ENCODE measurements at places on chromosomes 1 and 21. TPM values are rescaled to one million over a fixed set of nuclear protein-coding genes. Genes with fewer than 3 reads are reported as not detected.

GRCh38 chr1:77438236-77438913 is 156.6 kb downstream of the AK5 start:
- DNase-seq, result no peak

Gene PCSK9
- total RNA-seq, result 11.2 TPM

GRCh38 chr1:183814121-183814681 is 9.3 kb downstream of the RGL1 start:
- DNase-seq, result no peak

DNA sequence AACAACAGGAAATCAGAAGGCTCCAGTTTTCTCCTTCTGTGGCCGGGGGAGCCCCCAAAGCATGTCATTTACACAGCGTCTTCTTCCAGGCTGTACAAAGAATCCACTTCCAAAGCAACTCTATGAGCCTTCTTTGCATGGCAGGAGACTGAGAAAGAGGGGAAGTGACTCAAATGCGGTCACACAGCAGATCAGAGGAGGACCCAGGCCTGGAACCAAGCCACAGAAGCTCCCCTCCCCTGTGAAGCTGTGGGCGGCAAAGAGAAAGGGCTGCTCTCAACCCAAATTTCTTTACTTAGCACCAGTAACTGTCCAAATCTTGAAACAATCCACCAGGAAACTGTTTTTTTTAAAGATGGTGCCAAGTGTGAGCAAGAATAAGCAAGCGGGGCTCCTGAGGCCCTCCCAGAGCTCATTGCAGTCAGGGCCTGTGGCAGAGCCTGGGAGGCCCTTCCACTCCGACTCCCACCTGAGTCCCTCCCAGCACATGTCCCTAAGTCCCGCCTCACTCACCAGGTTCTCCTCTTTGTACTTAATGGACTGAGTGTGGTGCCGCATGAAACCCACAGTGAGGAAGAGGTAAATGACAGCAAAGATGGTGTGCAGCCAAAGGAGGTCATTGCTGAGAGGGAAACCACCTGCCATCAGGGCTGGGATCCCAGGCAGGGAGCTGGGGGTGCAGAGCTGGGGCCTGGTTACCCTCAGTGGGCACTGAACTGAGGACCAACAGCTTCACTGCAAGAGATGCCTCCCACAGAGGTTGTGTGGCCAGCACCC is 15.9 kb downstream of the TMEM63A start:
- no peak for DNase-seq

Gene ZNF593OS
- not detected for total RNA-seq

GRCh38 chr1:67159233-67159632 is 7.0 kb upstream of the IL23R start:
- no peak for DNase-seq

- DNase-seq, result no peak
Measured at GRCh38 chr1:83682132-83682531, 316.8 kb downstream of the TTLL7 start.

Gene NUP210L
- 0.18 TPM for total RNA-seq

Gene PGLYRP3
- not detected for total RNA-seq

Gene CCDC27
- total RNA-seq, result not detected

GRCh38 chr1:99544328-99544727 is 101.6 kb upstream of the PALMD start:
- no peak for DNase-seq

Gene PDPN
- total RNA-seq, result 44.6 TPM

Gene SMIM1
- not detected for total RNA-seq

DNA sequence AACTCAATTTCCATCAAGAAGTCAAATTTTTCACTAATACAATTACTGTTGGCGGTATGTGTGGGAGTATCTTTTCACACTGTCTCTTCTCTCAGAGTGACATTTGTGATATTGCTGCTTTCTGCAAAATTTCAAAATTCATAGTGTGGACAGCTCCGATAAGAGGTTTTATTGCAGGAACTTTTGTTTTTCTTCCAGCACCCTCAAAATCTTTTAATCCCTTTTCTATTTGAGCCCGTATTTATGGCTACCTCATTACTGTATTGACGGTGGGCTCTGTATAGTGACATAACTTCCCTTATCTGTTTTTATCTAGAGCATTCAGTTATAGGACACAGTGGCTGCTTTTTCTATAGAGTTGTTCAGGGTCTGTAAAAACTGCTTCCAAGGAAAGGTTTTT is 794.4 kb upstream of the TMPRSS15 start:
- DNase-seq, result no peak

Gene FLG2
- 0.13 TPM for total RNA-seq

GRCh38 chr21:14737922-14738321 is 191.8 kb upstream of the SAMSN1 start:
- peak; percentile 43 for DNase-seq

DNA sequence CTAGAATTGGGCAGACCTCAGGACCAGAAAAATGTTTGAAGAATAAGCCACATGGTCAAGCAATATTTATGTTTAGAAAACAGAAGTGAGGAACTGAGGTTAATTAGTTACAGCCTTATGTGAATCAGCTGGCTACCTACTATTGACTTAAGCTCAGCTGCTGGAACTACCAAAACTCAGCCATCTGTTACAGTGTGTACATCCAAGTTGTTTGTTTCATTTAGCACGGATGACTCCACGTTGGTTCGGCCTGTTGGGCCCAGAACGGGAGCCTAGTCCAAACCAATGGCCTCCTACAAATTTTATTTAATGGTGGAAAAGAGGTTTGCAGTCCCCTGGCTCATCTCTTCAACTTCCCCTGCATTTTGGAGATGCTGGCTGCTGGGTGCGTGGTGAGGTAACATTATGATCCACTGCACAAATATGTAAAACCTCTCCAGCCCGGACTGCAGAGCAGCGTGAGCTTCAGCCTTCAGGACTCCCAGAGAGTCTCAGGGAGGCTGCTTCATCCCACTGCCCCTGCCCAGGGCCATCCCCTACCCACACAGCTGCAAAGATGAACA is 143.4 kb downstream of the ZZZ3 start:
- DNase-seq, result no peak

Gene SPRR1A
- total RNA-seq, result not detected

Gene KCNQ4
- 3.3 TPM for total RNA-seq

Gene S100A4
- total RNA-seq, result 38.2 TPM

- DNase-seq, result no peak
Measured at GRCh38 chr1:35029761-35030160, 2.0 kb downstream of the ZMYM6 start.

DNA sequence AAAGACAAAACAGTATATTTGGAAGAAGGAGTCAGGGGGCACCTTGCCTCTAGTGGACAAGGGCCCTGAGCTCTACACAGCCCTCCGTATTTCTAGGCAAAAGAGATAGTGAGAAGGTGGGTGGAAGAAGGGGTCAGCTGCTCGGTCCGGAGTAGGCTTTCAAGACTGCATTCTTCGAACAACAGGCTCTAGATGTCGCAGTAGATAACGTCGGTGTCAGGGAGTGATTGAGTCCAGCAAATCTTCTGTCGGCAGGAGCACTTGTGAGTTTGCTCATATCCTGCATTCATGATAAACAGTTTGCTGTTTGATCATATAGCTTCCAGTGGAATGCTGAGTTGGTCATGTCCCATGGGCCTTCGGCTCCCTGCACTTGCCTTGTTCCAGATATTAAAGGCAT is 36.8 kb downstream of the DIPK1A start:
- no peak for DNase-seq

GRCh38 chr1:90007979-90008404 is 13.1 kb downstream of the ZNF326 start:
- no peak for DNase-seq

- no peak for DNase-seq
Measured at GRCh38 chr1:81382561-81382960, 418.2 kb upstream of the ADGRL2 start.

All from Peyer's patch (tissue), 4 donors.